ENCODE measurements at places on chromosomes 6 and 20. TPM values are rescaled to one million over a fixed set of nuclear protein-coding genes. Genes with fewer than 3 reads are reported as not detected.

The UFL1 gene
- 17.5 TPM for total RNA-seq

The TNFRSF6B gene
- total RNA-seq = 3.2 TPM

The IPCEF1 gene
- 1.3 TPM for total RNA-seq

The POU5F1 gene
- not detected for total RNA-seq

The SLC29A1 gene
- total RNA-seq = 25.3 TPM

DNA sequence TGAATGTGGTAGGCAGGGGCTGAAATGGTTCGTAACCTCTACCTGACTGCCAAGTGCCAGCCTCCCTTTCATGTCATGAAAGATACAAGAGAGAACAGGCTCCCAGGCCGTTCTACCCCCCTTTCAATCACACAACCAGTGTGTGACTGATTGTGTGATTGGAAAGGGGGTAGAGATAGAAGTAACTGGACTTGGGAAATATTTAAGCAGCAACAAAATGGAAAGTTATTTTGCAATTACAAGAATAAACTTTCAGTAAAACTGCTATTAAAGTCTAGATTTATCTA lies 20.8 kb downstream of the CYP24A1 start:
- no peak for DNase-seq

GRCh38 chr20:57261457-57262251 lies 4.8 kb downstream of the BMP7 start:
- DNase-seq = no peak

GRCh38 chr20:9401371-9401770 lies 113.0 kb upstream of the LAMP5 start:
- no peak for DNase-seq

DNA sequence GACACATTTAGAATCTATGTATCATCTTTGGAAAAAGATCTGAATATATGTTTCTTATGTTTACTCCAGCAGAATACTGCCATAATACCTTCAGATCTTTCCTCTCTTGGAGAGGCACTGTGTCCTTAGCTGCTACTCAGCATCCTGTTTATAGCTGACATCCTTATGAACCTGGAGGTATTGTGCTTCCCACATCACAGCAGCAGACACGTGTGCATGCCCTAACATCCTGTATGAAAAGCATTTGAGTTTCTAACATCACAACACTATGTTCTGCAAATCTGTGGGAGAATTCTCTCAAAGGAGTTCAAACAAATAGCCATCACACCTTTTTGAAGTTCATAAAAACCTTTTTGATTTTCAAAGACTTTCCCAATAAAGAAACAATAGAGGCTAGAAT lies 216.0 kb downstream of the GJA1 start:
- DNase-seq = peak; percentile 89

DNA sequence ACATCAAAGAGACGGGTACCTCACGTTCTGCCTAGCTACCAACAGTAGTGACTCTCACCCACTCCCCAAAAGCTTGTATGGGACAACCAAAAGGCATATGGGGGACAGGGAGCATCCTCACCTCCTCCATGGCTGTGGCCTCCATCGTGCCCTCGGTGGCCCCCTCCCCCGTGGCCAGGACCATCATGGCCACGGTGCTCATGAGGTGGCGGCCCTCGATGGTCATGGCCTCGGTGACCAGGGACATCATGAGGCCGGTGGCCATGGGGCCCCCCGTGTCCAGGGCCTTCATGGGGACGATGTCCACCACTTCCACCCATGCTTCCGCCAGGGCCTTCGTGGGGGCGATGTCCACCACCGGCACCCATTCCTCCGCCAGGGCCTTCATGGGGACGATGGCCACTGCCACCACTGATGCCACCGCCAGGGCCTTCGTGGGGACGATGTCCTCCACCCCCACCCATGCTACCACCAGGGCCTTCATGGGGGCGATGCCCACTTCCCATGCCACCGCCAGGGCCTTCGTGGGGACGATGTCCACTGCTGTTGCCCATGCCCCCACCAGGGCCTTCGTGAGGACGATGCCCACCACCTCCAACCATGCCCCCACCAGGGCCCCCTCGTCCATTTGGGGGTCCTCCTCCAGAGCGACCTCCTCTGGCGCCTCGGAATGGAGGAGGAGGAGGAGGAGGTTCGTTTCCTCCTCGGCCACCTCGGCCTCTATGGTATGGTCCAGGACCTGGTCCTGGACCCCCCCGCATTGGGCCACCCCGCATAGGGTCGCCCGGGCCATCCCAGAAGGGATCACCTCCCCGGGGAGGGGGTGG lies 15.0 kb downstream of the PPP1R10 start:
- no peak for DNase-seq

GRCh38 chr20:1304710-1305515 lies 24.0 kb downstream of the SDCBP2 start:
- no peak for DNase-seq

DNA sequence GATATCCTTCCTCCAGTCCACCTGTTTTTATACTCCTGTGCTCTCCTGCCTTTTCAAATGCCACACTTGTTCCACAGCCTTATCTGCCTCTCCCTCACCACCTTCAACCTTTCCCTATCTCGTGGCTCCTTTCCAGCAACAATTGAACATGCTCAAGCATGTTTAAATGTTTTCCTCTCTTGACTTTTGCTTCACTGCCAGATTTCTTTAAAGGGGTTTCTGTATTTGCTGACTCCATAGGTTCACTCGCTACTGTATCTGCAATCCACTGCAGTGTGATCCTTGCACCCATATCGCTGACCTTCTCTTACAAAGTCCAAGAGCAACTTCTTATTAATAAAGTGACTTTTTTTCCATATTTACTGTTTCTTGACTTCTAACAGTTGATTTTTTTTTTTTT lies 11.2 kb upstream of the GMNN start:
- DNase-seq = no peak

DNA sequence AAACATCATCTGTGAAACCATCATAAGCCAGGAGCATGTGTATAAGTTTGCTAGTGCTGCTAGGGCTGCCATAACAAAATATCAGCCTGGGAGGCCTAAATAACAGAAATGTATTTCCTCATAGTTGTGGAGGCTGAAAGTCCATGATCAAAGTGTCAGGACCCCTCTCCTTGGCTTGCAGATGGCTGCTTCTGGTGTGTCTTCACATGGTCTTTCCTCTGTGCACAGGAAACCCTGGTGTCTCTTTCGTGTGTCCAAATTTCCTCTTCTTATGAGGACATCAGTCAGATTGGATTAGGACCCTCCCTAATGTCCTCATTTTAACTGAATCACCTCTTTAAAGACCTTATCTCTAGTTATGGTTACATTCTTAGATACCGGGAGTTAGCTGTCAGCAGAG lies 6.2 kb upstream of the CITED2 start:
- no peak for DNase-seq

DNA sequence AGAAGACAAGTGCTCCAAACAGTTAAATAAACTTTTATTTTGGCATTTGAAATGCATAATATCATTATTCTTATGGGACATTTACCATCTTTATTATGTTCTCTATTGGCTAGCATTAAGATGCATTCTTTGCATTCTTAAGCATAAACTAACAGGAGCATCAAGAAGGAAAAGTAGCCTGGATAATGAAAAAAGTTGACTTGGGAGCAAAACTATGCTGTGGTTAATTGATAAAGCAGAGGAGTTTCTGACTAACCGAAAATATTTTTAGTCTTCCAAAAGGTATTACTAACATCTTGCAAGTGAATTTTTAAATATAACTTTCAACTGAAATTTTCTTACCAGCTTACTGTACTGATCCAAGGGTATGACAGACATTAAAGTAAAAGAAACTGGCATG lies 140.3 kb downstream of the FLRT3 start:
- no peak for DNase-seq

DNA sequence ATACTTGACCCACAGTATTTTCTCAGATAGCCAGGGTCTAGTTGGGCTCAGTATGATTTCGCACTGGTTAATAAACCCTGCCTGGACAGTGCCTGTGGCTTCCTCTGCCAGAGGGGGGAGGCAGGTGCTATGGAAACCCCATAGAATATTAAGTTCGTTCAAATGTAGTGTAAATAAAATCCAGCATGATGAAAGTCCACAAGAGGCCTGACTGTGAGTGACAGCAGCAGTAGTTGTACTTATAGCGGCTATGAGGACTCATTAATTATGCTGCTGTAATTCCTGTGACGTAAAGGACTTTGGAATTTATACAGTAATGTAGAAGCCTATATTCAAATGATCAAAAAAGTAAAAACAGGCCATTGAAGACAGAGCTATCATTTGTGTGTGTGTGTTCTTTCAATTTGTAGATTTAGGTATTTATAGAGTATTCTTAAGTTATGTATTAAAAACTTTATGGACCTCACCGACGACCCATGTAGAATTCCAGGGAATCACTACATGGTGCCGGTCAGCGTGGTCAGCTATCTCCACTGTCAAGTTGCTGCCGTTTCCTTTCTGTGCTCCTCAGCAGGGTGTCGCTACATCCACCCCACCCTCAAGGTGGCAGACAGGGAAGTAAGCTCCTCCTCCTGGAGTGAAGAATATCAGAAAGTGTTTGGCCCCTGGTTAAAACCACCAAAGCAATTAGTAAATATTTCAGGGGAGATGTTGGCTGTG lies 10.0 kb downstream of the PYGB start:
- no peak for DNase-seq

DNA sequence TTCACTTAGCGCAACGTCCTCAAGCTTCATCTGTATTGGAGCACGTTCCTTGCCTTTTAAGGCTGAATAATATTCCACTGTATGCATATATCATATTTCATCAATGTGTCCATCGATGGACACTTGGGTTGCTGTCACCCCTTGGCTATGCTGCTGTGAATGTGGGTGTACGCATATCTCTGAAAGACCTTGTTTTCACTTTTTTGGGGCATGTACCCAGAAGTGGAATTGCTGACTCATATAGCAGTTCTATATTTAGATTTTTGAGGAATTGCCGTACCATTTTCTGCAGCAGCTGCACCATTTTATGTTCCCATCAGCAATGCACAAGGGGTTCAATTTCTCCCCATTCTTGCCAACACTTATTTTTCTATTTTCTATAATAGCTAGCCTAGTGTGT lies 22.8 kb upstream of the SLC23A2 start:
- DNase-seq = no peak

- DNase-seq = no peak
These were observed 63.3 kb downstream of the YTHDF1 start for GRCh38 chr20:63152322-63153253.

DNA sequence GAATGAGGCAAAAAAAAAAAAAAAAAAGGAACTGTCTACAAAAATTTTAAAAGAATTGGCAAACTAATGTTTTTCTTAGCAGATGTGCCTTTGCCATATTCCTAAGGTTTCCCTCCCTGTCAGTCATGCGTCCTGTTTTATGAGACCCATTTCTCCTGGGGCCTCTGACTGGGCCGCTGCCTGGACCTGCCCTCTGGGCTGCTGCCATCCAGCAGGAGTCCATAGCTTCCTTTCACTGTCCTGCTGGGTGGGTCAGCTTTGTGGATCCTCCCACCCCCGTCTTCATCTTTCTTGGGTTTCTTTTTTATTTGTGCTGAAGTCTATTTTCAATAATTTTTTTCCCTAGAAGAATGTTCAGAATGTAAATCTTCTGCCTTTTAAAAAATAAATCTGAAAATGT lies 110.8 kb upstream of the SCP2D1 start:
- DNase-seq = no peak

DNA sequence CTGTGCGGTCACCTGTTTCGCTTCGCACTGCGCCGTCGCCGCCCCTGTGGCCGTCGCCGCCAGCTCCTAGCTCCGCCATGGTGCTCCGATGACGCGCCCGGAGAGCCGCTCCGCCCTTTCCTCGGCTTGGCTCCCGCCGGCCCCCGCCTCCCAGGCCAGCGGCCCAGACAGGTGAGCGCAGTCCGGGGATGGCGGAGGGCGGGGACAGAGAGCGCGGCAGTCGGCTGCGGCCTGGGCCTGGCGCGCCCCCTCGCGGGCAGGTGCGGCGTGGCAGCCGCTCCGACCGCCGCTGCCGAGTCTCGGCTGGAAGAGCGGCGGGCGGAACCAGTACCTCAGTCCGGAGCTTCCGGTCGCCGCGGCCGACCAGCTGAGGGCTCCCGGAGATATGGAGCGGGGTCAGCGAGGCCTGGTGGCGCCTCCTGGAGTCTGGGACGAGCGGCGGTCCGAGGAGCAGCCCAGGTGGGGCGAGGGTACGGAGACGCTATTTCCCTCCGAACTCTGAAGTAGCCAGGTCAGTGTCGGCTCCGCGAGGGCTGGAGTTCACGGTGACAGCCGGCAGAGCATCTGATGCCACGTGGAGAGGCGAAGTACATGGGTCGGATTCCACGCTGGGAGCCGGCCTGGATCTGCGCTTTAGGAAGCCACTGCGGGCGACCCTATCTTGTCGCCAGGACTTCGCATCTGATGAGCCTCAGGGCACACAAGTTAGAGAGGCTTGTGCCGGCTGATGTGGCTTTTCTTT lies at the start of gene MAP7:
Gene MAP7 (minus strand): TSS at position 93 of the 742 bp plus-strand sequence. CDS start 14 bp downstream, at position 79.
- DNase-seq = peak; percentile 15

- peak; percentile 5 for DNase-seq
These were observed 84.7 kb upstream of the ENPP5 start for GRCh38 chr6:46255528-46255927.

GRCh38 chr6:13741365-13741764 lies 29.7 kb upstream of the RANBP9 start:
- no peak for DNase-seq

DNA sequence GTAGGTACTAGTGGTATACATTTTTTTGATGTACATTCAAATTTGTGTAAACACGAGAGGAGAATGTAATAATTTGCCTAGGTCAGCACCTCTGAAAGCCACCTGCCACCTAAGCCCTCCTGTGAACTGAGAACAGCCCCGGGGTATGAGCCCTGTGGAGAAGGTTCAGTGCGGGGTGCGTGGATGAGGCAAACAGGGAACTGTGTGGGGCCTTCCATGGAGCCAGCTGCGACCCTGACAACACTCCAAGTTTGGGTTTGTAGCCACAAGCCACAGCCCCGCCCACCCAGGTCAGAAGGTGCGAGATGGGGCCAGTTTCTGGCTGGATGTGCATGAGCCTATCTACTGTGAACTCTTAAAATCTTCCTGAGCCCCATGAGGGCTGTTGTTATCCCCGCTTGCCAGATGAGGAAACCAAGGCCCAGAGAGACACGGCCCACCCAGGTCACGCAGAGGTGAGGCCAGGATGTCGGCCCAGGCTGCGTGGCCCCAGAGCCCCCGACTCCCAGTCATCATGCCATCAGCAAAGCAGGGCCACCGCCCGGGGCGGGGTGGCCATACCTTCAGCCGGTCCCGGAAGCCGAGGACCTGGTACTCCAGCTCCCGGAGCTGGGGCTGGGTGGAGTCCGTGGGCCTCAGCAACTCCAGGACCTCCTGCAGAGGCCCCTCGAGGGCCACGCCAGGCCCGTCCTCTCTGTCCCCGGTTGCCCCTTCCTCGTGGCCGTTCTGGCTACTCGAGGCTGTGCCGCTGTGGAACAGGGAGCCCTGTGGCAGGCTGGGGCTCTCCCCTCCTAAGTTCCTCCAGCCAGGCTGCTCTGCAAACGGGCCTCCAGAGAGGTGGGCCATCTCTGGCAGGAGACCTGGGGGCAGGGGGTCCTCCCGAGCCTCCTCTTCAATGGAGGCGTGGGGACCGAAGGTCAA lies 89.6 kb downstream of the RIPOR3 start:
- no peak for DNase-seq

DNA sequence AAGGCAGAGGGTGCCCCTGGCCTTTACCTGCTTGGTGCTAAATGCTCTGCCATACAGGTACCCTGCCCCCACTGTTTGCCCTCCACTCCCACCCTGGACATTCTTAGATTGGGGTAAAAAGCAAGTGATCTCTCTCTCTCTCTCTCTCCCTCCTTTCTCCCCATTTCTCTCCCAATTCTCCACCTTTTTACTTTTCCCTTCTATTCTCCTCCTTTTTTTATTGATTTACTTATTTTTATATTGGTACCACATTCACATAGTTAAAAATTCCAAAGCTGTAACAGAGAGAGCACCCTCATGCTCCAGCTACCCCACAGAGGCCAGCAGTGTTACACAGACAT lies 37.7 kb upstream of the ID1 start:
- DNase-seq = no peak

- DNase-seq = peak; percentile 7
These were observed 49.1 kb downstream of the MAP3K7 start for GRCh38 chr6:90537723-90538258.

- DNase-seq = no peak
These were observed 74.0 kb upstream of the XRN2 start for GRCh38 chr20:21229163-21229562.
